ENCODE measurements at places on chromosomes 11 and 22.

DNA sequence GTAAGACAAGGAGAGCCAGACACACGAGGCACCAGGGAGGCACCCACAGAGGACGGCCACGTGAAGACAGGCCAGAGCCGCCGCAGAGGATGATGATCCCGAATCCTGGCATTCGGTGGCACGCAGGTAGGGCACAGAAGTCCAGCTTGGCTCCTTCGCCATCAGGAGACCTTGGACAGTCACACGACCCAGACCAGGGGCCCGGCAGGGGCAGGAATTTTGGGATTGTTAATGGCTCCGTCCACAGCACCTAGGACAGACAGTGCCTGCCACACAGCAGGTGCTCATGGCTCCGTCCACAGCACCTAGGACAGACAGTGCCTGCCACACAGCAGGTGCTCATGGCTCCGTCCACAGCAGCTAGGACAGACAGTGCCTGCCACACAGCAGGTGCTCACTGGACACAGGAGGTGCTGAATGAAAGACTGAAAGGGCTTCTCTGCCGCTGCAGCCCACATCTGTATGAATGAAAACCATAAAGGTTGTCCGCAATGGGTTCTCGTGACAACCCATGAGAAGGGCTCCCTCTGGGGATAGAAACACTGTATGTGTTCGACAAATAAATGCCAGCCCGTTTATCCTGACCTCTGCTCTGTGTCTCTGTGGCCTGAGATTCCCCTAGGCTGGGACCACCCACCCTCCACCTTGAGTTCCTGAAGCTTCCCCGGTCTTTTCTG, 341.6 kb downstream of the CTTN start:
- DNase-seq: no peak

DNA sequence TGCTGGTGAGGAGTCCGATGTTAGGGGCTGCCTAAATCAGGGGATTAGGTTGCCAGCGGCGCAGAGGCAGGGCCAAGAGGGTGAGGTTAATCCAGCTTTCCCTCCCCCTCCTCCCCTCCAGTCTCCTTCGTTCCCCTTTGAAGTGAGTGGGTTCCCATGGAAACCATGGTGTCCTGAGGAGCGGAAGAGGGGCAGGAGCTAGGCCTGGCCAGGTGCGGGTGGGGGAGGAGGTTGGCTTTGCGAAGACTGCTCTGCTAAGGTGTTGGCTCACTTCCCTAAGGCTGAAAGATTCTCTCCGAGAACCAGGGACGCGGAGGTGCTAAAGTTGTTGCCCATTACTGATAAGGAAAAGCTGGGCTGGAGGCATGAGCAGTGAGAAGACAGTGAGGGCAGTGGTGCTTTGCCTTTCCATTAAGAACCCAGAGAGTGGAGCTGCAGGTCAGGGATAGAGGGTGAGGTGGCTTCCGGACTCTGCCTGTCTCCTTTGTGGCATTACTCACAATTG, 124.6 kb downstream of the FEZ1 start:
- no peak for DNase-seq

GRCh38 chr22:21741790-21742189, 6.2 kb upstream of the YPEL1 start:
- DNase-seq: no peak

- DNase-seq: no peak
These were observed 55.9 kb downstream of the SPON1 start for GRCh38 chr11:14018441-14018840.

GRCh38 chr11:118067006-118067405, 9.9 kb upstream of the TMPRSS4 start:
- DNase-seq: no peak

DNA sequence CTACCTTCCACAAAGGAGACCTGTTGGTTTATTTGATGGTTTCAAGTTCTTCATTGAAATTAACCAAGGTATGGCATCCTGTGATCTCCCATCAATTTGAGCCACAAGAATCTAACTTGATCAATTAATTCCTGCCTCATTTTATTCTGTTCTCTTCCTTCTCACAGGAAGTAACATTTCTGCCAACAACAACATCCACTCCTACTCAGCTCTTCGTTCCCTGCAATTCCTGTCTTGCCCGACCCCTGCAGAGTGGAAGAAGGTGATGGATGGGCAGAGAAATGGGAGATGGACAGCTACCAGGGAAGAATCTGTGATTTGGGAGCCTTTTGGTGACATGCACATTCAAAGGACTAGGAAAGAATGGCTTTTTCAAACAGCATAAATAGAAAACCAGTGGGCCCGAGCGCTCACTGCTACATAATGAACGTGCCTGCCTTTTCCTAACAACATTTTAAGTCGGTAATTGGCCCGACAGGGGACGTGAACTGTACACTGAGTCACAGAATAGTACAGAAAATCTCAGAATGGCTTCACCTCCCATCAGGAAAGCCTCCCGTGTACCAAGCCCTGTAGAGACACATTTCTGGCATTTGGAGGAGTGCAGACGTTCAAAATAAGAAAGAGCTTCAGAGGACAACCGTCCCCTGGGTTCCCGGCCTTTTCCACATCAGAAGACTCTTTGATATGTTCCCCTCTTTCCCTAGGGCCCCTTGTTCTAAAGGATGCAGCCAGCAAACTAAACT, 112.6 kb upstream of the SEZ6L start:
- DNase-seq: no peak

- DNase-seq: no peak
These were observed 6.7 kb upstream of the FNBP4 start for GRCh38 chr11:47773882-47774281.

- no peak for DNase-seq
These were observed 85.3 kb upstream of the MYO18B start for GRCh38 chr22:25656724-25657123.

- DNase-seq: no peak
These were observed 2.3 kb upstream of the CCDC88B start for GRCh38 chr11:64337538-64338249.

DNA sequence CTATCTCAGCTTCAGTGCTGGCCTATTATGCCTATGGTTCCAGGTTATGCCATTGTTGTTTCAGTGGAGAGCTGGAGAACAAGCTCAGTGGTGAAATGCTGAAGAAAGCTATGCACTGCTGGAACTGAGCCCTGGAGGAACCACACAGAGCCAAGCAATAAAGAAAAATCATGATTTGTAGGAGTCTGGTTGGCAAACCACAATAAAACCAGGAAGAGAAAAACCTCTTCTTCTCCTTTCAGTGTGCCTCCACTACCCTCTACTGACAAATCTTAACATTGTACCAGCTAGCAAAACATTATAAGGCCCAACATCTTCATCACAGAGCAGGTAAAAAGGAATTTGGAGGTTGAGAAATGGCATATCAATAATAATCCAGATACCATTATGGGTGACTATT, 5.3 kb downstream of the OR51F2 start:
- no peak for DNase-seq

DNA sequence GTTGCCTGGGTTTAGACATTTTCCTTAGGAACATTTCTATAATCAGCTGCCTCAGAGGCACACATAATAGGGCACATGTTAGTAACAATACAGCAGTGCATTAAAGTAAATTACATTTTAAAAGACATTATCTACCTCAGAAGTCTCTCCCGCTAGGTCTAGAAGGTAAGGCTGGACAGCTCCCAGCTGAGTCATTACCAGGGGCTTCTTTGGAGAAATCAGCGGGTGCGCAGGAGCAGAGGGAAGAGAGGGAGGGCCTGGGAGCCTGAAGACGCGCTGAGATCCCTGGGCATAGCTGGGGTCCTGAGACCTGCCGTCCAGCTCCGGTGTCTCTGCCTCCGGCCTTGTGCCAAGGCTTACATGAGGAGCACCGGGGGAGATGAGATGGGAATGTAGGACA, 67.7 kb downstream of the TMPRSS5 start:
- no peak for DNase-seq

- DNase-seq: no peak
These were observed 91.8 kb upstream of the LDLRAD3 start for GRCh38 chr11:35852056-35852455.

DNA sequence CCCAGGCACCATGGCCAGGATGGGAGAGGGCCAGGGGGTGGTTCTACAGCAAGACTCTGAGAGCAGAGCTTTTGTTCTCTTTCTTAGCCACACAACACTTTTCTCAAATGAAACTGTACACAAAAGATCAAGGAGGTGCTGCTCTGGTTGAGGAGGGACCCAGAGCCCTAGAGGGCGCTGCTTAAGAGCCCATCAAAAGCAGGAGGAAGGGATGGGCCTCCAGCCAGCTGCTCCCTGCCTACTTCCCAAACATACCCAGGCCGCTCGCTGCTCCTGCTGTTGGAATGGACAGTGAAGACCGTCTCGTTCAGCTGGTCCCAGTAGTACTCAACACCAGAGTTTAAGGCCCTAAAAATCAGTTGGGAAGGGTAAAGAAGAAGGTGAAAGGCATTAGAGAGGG, 18.4 kb upstream of the CHRM4 start:
- no peak for DNase-seq

- DNase-seq: no peak
These were observed 125.6 kb upstream of the PITPNB start for GRCh38 chr22:28044546-28045173.

DNA sequence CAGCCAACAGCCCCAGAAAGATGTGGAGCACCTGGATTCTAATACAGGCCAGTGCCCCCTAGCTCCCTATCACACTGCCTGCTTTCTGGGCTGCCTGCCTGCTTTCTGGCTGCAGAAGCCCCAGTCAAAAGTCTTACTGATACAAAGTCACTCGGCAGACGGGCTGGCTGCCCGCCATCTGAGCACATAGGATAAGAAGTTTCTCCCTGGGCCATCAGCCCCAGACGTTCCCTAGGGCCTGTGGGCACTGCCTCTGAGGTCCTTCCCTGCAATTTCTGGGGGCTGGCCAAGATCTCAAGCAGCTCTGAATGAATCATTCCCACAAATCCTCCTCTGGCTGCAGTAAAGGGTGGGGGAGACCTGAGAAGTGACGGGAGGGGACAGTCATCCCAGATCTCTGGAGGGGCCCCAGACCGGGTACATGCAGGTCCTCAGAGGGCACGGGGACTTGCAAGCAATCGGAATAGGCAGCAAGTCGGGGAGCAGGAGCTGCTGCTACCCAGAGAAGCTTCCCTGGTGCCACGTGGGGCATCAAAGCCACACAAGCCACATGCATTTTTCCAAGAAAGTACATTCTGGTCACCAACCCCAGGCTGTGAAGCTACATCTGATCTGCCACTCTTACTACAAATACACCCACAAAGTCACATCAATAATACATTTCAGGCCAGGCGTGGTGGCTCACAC, 4.7 kb downstream of the TPST2 start:
- no peak for DNase-seq

- DNase-seq: no peak
These were observed 238.4 kb upstream of the DDI1 start for GRCh38 chr11:103798026-103798425.

DNA sequence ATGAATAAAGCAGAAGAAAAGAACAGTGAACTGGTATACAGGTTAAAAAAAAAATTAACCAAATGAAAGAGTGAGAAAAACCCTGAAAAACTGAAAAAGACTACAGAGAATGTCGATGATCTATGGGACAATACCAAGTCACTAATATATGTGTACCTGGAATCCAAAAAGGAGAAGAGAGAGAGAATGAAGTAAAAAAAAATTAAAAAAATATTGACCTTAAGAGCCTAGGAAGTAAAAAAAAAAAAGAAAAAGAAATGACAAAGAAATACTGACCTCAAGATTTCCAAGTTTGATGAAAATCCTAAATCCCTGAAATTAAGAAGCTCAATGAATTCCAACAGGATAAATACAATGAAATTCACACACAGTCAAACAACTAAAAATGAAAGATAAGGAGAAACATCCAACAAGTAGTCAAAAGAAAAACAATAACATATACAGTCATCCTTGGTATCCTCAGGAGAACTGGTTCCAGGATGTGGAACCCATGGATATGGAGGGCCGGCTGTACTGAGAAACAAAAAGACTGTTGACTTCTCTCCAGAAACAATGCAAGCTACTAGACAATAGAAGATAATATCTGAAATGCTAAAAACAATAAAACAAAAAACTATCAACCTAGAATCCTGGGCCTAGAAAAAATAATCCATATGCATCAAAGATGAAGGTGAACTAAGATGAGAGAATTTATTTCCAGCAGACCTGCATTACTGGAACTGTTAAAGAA, 33.5 kb upstream of the SERPIND1 start:
- no peak for DNase-seq

GRCh38 chr11:77542296-77542695, 47.5 kb upstream of the AQP11 start:
- DNase-seq: no peak

DNA sequence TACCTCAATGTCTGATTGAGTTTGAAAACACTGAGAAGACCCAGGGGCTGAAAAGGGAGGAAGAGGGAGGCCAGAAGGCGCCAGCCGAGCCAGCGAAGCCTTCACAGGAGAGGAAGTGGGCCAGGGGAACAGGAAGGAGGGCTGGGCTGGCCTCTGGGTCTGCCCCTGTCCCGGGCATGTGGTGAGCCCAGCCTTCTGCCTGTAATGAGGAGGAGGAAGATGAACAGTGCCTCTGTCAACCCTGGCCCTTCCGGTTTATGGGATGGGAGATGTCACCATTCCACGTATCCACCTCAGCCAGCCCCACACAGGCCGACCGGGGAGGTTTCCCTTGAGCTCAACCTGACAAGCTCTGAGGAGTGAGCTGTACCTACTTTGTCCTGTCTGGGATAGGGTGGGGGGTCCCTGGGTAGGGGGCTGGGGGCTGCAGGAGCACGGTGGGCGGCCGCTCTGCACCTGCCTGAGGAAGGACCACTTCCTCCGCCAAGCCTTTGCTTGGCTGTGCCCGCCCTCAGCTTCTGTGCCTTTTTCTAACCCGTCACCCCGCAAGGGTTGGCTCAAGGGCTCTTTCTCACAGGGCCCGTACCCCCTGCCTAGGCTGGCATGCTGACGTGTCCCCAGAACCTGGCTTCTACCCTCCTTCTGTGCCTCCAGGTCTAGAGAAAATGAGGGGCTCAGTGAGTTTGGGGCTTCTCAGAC, 2.0 kb downstream of the PARVG start:
- DNase-seq: no peak

DNA sequence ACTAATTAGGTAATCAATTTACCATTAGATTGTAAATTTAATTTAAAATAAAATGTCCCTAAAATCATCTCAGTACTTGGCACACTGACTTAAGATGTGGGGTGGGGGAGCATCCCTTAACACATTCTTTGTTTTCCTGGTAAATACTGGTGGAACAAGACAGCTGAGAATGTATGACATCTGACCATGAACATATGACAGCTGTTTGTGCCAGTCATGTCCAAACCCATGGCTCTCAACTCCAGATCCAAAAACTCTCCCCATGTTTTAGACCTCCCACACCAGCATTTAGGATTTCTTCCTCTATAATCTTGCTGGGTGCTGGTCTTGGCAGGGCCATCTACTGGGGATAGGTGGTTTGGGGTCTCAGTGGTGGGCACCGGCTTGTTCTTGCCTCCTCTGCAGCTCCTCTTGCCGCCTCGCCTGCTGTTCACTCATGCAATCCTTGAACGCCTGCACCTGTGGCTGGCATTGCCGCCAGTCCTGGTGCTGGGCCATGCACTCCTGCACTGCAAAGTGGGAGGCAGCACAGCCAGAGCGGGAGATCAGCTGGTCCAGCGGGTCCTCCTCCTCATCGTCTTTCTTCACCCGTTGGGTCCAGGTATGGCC, 3.8 kb downstream of the COA4 start:
- DNase-seq: no peak

DNA sequence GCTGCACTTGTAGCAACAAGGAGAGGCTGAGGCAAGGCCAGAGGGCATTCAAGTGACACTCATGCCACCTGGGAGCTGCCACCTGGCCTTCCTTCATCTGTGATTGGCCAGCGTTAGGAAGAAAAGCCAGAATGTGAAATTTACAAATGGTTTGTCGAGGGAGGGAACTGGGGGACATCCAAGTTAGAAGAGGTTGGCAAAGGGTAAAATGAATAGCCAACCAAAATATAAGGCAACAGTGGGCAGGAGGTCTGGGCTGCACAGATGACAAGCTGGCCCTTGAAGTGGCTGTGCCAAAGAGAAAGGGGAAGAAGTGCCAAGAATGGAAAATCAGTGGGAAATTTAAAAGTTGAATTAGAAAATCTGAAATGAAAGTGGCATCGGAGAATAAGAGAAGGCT, 221.4 kb downstream of the C11orf91 start:
- no peak for DNase-seq

All from left forelimb (tissue), 1 donor.